SHP77 treated with DMSO at 0.1 percent for 48 hours (cell line): ENCODE measurements at places on chromosomes 2 and 18.

DNA sequence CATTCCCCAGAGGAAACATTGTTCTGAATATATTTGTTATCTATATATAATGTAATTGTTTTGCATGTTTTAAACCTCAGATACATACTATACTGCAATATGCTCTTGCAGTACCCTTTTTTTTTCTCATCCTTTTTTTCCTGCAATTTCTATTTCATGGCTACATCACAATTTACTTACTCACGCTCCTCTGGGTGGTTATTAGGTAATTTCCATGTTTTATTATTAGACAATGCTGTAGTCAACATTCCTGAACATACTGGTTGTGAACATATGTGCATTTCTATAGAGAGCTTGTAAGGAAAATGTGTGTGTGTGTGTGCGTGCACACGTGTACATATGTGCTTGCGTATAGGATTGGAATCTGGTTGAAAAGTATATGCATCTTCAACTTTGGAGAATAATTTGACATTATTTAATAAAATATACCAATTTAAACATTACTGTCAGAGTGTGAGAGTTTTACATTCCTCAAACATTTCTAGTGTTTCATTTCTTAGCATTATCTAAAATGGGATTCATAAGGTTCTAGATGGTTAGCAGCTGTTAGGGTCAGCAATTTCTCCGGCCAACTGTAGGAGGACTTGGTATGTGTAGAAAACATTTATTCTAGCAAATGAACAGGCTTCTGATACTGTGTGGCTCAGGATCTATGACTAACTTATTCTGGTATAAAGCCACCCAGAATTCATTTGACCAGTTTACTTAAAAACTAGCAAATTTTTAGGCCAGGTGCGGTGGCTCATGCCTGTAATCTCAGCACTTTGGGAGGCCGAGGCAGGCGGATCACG is 22.4 kb downstream of the NCOA1 start:
- DNase-seq: no peak

- DNase-seq: no peak
Observed at GRCh38 chr2:239315308-239315707, 85.5 kb downstream of the HDAC4 start.

- DNase-seq: no peak
Observed at GRCh38 chr2:161954103-161954502, 119.9 kb downstream of the DPP4 start.

- no peak for DNase-seq
Observed at GRCh38 chr2:85151026-85151425, 17.8 kb downstream of the TCF7L1 start.

DNA sequence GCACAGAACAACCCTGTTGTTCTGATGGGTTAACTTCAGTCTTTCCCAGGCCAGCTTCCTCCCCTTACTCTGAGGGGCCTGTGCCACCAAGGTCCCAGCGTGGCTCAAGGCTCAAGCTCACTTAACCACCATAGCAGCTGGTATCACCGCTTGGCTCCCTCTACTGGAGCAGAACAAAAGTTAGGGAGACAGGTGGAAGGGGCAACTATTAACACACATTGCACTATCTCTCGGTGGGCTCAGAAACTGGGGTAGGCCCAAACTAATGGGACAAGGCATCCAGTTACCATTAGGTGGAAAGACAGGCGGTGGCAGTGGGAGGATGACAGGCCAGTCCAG is 88.7 kb upstream of the ATL2 start:
- no peak for DNase-seq

GRCh38 chr2:162821176-162821575 is 17.4 kb downstream of the KCNH7 start:
- no peak for DNase-seq

DNA sequence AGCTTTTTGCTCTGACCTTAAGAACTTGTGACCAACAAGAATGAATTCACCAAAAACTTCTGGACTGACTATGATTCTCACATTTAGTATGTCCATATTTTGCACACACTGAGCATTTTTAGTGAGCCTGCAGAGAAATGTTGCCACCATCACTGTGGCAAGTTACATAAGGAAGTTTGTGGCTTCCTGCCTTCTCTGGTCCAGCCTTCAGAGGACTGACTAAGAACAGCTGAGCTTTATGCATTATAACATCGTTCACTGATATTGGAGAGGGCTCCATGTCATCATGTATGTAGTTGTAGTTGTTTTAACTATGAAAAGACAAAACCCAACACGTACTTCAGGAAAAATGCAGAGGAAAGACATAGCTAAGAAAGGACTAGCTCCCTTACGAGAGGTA is 218.0 kb upstream of the CRIM1 start:
- DNase-seq: no peak

- DNase-seq: no peak
Observed at GRCh38 chr2:183614799-183615435, 490.7 kb downstream of the NUP35 start.

- no peak for DNase-seq
Observed at GRCh38 chr18:21949326-21950015, 208.9 kb downstream of the MIB1 start.

- DNase-seq: no peak
Observed at GRCh38 chr2:196172951-196173350, 1.6 kb upstream of the STK17B start.

- DNase-seq: no peak
Observed at GRCh38 chr18:59219672-59220163, at the start of gene GRP. Gene GRP (plus strand): TSS chr18:59220158. CDS start chr18:59220266, 108 bp downstream.

DNA sequence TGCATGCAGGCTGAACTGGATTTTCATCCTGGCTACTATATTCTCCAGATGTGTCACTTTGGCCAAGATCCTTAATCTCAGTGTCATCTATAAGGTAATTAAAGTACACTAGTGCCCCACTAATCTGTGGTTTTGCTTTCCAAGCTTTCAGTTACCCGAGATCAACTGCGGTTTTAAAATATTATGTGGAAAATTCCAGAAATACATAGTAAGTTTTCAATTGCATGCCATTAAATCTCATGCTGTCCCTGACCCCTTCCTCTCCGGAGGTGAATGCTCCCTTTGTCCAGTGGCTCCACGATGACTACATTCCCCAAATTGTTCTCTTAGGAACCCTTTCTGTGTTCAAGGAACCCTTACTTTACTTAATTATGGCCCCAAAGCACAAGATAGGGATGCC is 5.3 kb upstream of the TYMS start:
- no peak for DNase-seq

DNA sequence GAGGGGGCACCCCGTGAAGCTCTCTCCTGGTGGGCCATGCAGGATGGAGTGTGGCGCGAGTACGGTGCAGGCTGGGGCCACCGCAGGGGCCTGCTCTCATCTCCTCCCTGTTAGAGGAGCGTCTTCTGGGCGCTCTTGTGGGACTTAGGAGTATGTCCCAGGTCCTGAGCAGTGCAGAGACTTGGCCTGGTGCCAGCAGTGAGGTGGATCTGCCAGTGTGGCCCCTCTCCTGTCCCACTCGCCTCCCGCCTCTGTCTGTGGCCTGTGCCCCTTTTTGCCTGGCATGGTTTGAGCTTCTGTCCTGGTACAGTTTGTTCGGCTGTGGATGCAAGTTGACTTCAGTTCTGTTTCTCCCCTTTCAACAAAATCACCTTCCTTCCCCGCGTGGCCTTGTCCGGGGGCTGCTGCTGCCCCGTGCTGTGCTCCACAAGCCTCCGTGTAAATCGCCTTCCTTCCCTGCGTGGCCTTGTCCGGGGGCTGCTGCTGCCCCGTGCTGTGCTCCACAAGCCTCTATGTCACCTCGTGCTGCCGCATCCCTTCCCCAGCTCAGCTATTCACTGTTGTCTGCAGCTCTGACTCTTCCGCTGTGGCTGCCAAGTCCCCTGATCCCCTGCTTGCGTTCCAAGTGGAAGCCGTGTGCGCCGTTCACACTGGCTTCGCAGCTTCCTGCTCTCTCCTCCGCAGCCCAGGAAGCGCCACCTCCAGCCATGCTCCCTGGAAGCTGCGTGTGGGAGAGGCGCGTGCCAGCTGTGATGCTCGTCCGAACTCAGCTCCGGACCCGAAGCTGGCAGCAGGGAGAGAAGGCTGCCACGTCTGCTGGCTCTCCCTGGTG is 13.7 kb downstream of the LDLRAD4 start:
- peak; percentile 11 for DNase-seq

- peak; percentile 41 for DNase-seq
Observed at GRCh38 chr2:28391564-28392296, 928 bp upstream of the FOSL2 start.

GRCh38 chr2:26072925-26073768 is 39.3 kb downstream of the RAB10 start:
- no peak for DNase-seq
